ENCODE measurements at places on chromosomes 3 and 15.

DNA sequence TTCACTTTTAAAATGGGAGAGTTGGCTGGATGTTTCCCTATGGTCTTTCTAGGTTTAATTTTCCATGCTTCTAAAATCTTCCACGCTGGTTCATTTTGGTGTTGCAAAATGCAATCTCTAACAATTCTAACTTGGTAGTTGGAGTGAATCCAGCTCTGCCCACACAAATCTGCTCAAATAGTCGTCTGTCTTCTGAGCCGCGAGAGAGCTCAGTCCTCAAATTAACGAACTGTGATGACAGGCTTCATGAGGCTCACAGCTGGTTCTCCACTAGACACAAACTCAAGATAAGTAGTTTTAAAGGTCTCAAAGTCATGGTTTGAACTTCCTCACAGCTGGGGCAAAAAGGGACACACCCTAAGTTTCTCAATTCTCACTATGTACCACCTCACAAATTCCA, 178.6 kb upstream of the LYSMD4 start:
- DNase-seq: no peak

DNA sequence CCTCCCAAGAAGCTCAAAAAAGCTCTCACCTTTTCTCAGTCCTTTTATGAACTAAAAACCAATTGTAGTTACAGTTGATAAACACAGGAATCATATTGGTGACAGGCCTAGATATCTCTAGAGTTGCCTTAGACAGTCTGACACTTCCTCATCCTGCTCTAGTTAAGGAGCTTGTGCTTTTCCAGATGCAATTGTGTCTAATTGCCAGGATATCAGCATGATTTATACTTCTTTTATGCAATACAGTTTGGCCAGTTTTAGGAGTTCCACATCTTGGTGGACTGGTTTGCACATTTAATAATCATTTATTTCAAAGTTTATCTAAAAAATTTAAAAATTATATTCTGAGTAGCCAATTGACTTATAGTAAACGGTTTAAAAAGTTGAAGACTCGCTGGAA, 95.7 kb downstream of the DUT start:
- DNase-seq: no peak

DNA sequence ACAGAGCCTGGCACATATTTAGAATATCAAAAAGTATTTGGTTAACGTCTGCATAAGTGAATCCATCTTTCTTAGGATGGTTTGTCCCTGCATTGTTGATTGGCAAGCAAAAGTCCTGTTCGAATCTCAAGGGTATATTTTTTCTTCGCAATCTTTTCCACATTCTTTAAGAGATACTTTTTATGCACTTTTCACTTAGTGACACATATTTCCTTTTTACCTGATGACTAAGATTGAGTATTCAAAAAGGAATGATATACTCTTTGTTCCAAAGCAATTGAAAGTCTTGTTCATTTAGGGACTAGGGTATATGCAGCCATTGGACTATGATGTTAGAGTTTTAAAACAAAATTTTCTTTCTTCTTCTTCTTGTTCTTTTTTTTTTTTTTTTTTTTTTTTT, 349.9 kb downstream of the NLGN1 start:
- DNase-seq: no peak

GRCh38 chr3:127375151-127375930, 87.5 kb upstream of the PRR20G start:
- no peak for DNase-seq

DNA sequence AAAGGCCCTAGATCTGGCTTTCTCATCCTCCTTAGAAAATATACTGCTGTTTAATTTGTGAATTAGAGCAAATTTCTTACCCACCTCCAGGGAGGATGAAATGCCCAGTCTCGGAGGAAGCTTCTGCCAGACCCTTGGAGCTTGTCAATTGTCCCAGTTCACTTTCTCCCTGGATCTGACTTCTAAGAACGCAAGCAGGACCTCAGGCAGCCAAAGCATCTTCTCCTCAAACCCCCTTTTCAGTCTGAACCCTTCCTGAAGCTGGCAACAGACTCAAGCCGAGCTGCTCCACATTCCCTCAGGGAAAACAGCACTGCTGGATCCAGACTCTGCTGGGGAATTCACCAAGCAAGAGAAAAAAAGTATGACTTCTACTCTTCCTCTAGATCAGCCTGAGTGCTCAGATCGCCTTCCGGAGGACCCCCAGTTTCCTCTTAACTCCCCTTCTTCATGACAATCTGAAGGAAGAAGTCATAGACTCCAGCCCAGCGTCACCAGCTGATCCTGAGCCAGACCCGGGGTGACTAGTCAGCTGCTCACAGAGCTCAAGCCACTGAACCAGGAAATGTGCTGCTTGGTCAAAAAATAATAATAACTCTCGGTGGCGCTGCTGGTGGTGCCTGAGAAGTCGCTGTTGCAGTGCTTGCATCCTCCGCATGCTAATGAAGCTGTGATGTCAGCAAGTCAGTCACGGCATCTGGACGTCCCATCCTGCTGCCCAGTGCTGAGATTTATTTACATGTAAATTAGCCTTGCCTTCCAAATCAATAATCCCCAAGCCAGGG, at the start of gene PRICKLE2:
Gene PRICKLE2, minus strand, starts transcription at position 641 of the 785 bp plus-strand sequence. CDS start 26,539 bp downstream, outside the sequence.
- DNase-seq: peak; percentile 75

DNA sequence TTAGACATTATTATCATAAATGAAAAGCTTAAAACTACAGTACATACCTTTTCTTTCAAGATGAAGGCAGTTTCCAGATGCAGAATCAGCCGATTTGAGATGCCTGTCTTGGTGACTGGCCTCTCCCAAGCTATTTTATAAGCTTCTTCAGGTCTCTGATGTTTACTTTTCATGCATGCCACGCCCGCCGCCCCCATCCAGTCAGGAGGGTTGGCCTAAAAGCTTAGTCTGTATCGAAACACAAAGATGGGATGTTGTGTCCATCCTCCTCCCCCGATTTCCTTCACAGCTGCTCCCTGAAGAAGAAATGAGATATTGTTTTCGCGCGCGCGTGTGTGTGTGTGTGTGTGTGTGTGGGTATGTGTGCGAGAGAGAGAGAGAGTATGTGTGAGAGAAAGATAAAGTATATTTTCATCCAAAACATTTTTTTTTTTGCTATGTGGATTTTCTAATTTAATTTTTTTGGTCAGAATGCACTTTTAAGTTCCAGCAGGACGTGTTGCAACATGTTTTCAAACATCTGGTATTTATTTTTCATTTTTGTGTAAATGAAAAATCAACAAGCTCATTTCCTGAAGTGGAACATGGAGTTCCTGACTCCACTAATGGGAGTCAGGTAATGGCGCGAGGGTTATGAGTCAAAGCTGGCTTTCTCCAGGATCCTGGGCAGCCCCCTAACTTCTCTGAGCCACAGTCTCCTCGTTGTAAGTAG, at the start of gene APOD:
Gene APOD, minus strand, starts transcription at position 110 of the 712 bp plus-strand sequence. CDS start 4,479 bp downstream, outside the sequence.
- DNase-seq: no peak

GRCh38 chr3:117606866-117607265, 897.3 kb downstream of the TUSC7 start:
- no peak for DNase-seq

GRCh38 chr3:129417326-129417725, 11.1 kb downstream of the EFCAB12 start:
- DNase-seq: no peak

DNA sequence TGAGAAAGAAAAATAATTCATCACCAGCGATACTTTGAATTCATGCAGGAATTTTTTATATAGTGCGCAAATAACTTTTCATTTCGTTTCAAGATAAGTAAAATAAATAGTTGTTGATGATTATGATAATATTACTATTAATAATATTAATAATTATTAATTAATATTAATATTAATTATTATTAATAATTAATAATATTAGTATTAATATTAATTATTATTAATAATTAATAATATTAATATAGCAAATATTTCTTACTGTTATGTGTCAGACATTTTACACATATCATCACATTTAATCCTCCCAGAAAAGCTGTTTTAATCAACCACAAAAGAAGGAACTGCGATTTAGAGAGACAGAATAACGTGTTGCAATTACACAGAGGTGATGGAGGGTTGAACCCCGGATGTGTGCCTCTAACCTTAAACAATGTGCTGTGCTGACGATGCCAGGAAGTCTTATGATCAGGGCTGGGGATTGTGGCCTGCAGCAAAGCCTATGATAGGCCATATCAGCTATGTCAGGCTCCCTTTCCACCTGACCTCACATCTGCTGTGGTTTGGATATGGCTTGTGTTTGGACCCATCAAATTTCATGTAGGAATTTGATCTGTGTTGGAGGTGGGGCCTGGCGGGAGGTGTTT, 263.5 kb upstream of the NR2F2 start:
- DNase-seq: no peak

- DNase-seq: no peak
Measured at GRCh38 chr15:31342781-31343626, 16.4 kb downstream of the KLF13 start.

- DNase-seq: no peak
Measured at GRCh38 chr3:103389356-103389755, 954.5 kb downstream of the ZPLD1 start.

- no peak for DNase-seq
Measured at GRCh38 chr3:186138272-186138981, 29.5 kb upstream of the ETV5 start.

DNA sequence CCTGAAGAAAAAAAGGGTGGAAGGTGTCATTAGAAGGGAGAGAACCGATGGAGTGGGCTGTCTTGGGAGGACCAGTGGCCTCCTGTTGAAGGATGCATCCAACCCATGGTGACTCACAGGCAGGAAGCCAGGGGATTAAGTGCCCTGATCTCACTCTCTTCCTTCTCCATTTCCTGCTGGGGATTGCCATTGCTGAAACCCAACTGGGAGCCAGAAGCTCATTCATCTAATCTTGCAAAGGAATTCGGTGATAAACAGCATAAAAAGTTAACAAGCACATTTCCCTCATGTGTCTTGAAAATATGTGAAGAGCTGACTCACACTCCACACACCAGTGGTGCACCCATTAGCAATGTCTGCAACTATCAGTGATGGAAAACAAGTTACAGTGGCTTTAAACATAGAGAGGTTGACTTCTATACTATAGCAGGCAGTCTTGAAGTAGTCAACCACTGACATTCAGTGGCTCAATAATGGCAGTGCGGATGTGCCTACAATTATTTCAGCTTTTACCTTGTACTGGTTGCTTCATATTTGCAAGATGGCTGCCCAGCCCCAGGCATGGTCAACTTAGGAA, 12.8 kb upstream of the CSRNP1 start:
- DNase-seq: no peak

- DNase-seq: no peak
Measured at GRCh38 chr15:31265090-31265870, 61.4 kb upstream of the KLF13 start.

DNA sequence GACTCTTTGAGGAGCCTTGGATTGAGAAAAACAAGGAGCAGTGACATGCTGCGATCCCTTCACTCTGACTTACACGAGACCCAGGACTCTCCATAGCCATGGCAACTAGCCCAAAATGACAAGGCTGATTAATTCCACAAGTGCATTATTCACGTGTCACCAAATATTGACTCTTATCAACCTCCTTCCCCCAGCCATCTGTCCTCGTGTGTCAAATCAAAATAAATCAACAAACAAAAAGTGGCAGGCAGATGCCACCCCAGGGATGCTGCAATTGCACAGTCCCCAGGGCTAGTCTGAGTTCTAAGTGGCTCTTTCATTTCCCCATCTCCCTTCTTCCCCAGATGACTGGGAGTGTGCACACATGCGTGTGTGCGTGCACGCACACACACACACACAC, 104.9 kb downstream of the AQP9 start:
- no peak for DNase-seq

GRCh38 chr3:197031315-197032285, 2.0 kb upstream of the MELTF start:
- DNase-seq: peak; percentile 71

DNA sequence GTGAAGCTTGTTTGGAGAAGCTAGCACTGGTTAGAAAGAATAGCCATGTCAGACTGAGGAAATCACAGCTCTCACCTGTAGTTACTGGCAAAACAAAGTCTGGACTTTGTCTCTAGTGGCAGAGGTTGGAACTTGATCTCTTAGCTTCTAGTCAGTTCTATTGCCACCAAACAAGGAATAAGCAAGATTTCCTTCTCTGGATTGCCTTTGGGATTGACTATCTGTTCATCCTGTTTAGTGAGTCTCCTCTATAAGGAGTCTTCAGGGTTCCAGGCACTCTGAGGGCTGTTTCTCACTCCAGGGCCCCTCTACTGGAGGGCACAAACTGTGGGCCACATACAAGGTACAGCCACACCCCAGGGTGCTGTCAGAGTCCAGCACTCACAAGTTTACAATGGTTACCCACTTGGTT, 426.6 kb upstream of the THBS1 start:
- no peak for DNase-seq

GRCh38 chr3:32009957-32010356, 28.4 kb downstream of the ZNF860 start:
- DNase-seq: no peak

DNA sequence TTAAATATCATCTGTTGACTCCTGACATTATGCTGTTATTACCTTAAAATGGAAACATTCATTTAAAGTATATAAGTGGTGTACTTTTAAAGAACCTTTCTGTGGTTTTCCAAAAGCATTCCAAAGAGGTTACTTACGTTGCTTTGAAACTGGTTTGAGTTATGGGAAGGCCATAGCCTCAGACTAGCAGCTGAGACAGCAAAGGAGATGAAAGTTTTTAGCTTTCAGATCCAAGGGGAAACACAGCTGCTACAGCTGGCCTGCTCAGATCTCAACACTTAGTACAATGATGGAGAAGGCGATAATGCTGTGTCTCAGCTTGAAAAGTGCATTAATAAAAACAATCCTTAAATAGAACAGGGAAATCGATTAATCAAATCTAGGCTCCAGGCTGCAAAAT, 921.1 kb downstream of the ROBO1 start:
- no peak for DNase-seq

- no peak for DNase-seq
Measured at GRCh38 chr15:71629781-71630474, 180.4 kb upstream of the NR2E3 start.

DNA sequence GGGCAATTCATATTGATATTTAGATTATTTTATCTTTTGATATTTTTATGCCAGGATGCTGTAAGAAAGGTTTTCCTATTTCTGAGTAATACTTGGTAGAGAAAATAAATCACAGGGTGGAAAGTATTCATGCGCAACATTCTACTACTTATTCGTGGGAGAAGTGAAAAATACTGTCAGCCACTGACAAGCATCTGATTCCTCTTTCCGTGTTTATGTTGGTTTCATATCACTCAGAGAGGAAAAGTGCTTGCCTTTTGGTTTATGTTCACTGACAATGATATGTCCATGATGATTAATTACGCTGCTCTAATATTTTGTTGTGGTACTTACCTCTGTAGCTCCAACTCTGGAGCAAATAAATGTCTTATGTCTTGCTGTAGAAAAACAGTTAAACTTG, 429.4 kb downstream of the EDEM1 start:
- no peak for DNase-seq

- DNase-seq: no peak
Measured at GRCh38 chr3:184423561-184423960, 43.7 kb downstream of the CHRD start.

GRCh38 chr3:35296533-35296932, 342.8 kb upstream of the ARPP21 start:
- DNase-seq: no peak

GRCh38 chr15:99102332-99103235, 2.3 kb upstream of the SYNM start:
- DNase-seq: no peak

- no peak for DNase-seq
Measured at GRCh38 chr3:81694662-81695061, 66.8 kb downstream of the GBE1 start.

GRCh38 chr3:193522473-193522872, 32.2 kb downstream of the ATP13A4 start:
- DNase-seq: no peak
